Stimulated activated CD4-positive, alpha-beta T cell treated with anti-CD3 and anti-CD28 coated beads, Interleukin-2, amount 100 ng/mL, for 24 hours (primary cell): ENCODE measurements at places on chromosomes 11 and 22.

DNA sequence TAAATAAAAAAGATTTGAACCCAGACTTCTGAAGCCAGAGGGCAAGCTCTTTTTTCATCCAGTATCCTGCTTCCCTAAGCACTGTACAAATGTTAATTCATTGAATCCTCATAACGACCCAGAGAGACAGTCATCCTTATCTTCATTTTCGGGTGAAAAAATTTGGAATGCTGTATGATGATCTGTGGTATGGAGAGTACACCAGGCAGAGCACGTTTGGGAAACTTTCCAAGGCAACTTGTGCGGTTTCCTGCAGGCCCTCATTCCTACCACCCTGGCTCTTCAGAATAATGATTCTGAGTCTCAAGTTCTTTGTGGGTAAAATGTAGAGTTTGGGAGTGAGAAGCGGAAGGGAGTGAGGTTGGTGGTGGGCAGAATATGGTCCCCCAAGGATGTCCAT lies 177.9 kb upstream of the CADM1 start:
- DNase-seq: no peak

DNA sequence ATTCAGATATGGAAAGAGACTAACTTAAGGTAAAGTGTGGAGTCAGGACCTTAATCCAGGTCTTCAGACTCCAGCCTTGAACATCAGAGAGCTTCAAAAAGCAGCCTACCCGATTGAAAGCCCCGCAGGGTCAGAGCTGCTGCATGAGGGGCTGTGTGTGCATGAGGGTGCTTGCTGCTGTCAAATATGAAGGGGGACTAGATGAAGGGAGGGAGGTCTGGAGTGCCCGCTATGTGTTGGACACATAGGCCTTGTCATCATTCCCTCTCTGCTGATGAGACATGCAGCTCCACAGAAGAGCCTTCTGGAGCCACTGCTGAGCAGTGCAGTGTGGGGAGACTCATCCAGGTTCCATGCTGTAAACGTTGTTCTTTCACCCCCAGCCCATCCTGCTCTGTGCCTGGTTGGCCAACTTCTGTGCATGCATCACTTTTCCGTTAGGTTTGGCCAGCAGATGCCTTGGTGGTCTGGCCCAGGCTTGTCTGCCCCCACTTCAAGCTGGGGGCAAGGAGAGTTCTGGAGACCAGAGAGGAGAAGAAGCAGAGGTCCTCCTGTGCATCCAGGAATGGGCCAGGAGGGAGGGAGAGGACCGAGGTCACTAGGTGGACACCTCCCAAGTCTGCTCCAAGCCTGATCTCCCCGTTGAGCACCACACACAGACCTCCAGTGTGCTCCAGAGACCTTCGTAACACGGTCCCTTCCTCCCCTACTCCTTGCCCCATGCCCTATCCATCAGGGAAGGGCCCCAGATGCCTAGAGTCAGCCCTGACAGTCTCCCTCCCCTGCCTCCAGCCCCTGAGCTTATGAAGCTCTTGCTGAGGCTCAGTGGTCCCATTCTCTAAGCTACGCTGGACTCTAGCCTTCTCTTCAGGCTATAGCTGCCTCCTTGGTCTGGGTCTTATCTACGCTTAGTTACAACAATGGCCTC lies 32.0 kb downstream of the LRRC32 start:
- DNase-seq: peak; percentile 8

DNA sequence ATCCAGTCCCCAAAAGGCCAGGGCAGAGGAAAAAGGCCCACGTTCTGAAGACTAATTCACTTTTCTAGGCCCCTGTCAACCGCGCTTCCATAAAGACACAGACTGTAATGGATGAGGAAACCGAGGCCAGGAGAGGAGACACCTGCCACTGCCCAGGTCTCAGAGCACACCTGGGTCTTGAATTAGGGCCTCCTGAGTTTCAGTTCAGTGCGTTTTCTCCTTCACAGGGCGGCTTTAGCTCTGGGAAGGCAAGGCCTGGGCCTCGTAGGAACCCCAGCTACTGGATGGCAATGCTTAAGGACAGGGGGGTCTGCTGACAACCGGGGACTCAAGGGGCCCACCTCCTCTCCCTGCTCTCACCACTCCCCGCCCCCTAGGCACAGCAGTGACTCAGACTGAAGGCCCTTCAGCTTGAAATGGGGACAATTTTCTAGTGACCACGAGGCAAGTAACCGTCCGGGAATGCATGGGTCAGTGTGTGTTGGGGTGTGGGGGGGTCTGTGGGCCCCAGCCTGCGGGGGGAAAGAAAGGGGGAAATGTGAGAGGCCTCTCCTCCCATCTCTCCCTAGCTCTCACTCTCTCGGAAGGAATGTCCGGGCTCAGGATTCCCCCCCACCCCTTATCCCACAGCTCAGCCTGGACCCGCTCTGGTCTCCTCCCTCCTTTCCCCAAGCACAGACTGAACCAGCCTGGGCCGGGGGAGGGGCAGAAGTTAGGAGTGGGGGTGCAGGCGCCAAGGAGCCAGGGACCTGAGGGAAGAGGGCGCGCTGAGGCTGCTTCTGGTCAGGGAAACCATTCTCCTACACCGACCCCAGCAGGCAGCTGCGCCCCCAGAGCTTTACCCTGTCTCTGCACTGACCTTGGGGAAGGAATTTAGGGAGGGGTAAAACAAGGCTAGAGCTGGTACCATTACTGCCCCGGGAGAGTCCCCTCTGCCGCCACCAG lies 17.2 kb downstream of the CREB3L1 start:
- DNase-seq: no peak

DNA sequence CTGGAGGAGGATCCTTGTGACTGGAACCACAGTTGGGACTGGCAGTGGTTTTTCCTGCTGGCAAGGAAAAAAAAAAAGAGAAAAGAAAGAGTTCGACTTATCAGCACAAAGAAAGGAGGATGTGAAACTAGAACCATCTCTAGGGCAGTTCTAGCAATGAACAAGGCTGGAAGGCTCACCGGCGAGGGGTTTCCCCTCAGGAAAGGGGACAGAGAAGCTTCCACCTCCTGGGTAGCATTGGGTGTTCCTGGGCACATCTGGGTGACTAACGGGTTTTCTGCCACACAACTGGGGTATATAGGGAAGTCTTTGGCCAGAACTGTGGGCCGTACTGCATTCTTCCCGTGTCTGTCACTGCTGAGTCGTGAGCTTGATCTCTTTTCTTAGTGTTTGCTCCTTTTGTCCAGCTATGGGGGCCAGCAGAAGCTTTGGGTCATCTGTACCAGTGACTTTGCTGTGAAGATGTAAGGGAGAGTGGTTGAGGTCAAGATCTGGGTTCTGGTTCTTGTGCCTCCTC lies 109.4 kb upstream of the OR4B1 start:
- peak; percentile 58 for DNase-seq

DNA sequence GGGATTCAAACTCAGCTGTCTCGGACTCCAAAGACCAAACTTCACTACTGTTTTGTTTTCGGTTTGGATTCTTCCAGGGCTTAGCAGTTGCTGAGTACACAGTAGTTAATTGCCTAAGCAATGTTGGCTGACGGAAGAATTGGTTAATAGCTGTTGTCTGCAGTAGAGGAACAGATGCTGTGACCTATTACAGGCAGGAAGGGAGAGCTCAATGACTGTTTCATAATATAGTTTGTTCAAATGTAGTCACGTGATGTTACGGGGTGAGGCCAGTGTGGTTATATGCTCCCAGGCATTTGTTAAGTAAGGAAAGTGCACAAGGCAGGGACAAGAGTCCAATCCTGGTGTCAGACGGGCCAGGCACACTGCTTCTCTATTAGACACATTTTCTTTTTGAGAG lies 222.6 kb upstream of the CCDC90B start:
- DNase-seq: no peak

GRCh38 chr11:108694846-108695245 lies 30.0 kb downstream of the DDX10 start:
- no peak for DNase-seq

DNA sequence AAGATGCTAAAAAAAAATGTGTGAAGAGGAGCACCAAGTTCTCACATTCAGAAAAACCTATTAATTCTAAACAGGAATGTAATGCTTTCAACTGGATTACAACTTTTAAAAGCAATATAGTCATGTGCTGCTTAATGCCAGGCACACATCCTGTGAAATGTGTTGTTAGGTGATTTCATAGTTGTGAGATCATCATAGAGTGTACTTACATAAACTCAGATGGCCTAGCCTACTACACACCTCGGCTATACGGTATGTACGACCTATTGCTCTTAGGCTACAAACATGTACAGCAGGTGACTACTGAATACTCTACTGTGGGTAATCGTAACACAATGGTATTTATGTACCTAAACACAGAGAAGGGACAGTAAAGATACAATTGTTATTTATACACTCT lies 142.3 kb downstream of the RBFOX2 start:
- DNase-seq: no peak

DNA sequence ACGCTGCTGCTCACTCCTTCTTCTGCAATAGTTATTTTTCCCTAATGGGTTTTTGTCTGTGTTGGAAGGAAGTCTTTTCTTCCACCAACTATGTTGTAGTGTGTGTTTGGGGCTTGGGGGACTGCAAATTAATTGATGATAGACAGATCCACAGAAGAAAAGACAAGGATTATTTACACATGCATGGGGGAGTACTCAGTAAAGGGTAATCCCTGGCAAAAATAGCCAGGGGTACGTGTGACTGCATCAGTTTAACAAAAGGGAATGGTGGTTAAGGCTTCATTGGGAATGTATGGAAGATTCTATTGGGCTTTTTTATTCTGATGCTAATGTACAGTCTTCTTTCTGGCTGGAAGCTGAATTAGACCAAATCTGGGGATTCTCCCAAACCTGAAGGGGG lies 20.2 kb upstream of the FEZ1 start:
- DNase-seq: no peak
